ENCODE measurements at places on chromosomes 3 and 15. TPM values are rescaled to one million over a fixed set of nuclear protein-coding genes. Genes with fewer than 3 reads are reported as not detected.

Gene TFG
- 105 TPM for total RNA-seq

Gene CX3CR1
- total RNA-seq: not detected

Gene SYNPR
- 0.59 TPM for total RNA-seq

Gene THRB
- 1.1 TPM for total RNA-seq

Gene MYRIP
- total RNA-seq: 0.62 TPM

Gene LTK
- 0.12 TPM for total RNA-seq

Gene FILIP1L
- 0.09 TPM for total RNA-seq

Gene WDR76
- 32.6 TPM for total RNA-seq

Gene ZPLD1
- 0.31 TPM for total RNA-seq

Gene SSR3
- 114 TPM for total RNA-seq

Gene TP63
- not detected for total RNA-seq

Gene UQCC5
- 2.4 TPM for total RNA-seq

Gene ZNF80
- total RNA-seq: not detected

Gene TCF12
- total RNA-seq: 130 TPM

Gene SAXO2
- 1.4 TPM for total RNA-seq

Data from neural progenitor cell (in vitro differentiated cells).